ENCODE measurements at places on chromosomes 5 and 9.

DNA sequence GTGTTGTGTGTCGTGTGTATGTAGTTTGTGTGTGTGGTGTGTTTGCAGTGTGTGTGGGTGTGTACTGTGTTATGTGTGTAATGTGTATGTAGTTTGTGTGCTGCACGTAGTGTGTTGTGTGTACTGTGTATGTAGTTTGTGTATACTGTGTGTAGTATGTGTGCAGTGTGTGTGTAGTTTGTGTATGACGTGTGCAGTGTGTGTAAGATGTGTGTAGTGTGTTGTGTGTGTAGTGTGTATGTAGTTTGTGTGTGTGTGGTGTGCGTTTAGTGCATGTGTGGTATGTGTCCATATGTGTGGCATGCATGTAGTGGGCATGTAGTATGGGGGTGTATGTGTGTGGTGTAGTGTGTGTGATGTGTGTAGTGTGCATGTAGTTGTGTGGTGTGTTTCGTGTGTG, 39.6 kb downstream of the SYK start:
- DNase-seq, result no peak

DNA sequence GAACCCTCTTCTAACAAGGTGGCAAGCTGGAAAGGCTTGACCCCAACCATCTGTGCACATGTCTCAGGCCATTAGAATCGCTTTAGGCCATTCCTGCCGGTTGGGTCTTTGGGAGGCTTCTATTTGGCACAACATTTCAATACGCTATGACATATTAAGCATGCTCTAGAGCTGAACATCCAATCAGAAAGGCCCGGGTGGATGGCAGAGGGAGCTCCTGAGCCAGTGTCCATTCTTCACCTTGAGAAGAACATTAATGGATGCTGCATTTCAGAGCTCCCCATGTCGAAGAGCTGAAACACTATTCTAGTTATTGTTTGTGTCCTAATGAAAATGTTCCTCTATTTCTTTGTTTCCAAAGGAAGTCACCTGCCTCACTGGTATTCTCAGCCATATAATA, 12.8 kb downstream of the SPATA9 start:
- DNase-seq, result no peak

- DNase-seq, result no peak
These were observed 19.5 kb downstream of the C5orf52 start for GRCh38 chr5:157690690-157691433.

DNA sequence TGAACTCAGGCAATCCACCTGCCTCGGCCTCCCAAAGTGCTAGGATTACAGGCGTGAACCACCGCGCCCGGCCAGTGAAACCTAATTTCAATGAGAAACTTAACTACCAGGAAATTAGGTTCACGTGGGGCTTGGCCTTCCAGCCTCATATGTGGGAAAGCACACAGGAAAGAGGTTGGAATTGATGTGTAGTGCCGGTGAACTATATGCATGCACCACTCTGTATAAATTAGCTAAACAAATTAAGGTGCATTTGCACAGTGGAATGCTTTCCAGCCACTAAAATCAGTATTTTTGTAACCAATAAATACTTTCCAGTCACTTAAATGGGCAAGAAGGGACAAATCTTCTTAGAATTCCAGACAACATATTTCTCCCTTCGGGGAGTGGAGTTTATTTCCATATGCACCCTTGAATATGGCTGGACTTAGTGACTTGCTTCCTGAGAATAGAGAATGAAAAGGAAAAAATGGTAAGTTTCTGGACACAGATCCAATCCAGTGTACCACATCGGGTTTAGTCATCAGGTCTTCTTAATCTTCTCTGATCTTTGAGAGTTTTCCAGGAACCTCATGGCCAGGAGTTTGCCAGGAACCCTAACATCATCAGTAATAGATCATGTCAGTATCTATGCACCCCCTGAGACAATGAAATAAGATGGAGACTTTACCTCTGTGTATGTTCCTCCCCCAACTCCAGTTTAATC, 24.9 kb downstream of the ATOX1 start:
- DNase-seq, result no peak

GRCh38 chr5:164422400-164422799, 917.0 kb downstream of the MAT2B start:
- DNase-seq, result no peak

DNA sequence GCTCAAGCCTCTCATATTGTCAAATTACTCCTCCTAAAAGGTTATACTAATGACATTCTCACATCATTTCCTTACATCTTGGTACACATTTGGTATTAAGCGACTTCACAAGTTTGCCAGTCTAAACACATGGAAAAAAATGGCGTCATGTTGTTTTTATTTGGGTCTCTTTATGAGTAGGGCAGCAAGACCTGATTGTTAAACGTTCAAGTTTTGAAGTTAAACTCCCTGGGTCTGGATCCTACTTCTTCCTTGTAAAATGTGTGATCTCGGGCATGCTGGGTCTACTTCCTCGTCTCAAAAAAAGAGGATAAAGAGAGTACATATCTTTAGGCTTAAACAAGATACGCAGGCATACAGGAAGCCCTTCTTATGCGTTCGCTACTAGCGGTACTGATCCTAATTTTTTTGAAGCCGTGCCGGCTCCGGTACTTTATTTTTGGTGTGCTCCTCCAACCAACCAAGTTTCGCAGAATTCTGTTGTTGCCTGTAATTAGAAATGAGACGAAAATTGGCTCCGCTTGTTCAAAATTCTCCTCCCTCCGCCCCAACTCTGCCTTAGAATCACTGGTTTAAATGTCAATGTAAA, 596 bp upstream of the CDC37L1 start:
- DNase-seq, result no peak

GRCh38 chr5:124287813-124288212, 458.6 kb downstream of the ZNF608 start:
- no peak for DNase-seq

GRCh38 chr5:95350631-95351030, 40.5 kb upstream of the FAM81B start:
- no peak for DNase-seq

- no peak for DNase-seq
These were observed 35.2 kb downstream of the MARVELD2 start for GRCh38 chr5:69450116-69450515.

DNA sequence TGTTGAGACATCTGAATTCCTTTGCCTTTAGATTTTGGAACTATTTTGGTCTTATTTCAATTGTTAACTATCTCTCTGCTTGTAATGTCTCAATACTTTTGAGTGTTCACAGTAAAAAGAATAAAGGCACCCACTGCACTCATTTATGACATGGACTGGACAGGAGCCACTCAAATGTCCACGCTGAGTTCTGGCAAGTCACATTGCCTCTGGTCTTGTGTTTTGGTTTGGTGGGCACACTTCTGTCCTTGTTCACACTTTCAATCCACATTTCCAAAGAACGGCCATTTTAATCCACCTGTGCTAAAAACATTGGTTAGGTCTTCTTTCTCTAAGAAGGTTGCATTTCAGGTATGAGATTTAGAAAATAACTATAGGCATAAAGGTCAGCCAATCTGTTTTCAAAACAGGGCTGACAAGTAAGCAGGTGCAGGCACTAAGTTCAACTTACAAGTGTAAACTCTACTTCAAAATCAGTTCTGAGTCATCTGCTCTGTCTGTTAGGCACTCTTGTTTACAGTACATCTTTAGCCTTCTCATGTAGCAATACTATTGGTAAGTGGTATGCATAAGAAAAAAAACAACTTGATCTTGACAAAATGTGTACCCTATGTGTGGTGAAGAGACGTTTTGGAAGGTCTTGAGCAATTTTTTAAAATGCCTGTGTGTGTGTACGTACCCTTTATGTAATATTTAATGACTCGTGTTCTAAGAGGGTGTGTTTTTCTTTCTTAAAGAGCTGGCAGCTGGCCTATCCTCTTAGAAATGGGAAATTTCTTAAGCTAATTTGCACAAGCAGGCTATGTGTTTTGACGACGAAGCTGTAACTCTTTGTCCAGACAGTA, 31.5 kb upstream of the ZFAND5 start:
- DNase-seq, result no peak

DNA sequence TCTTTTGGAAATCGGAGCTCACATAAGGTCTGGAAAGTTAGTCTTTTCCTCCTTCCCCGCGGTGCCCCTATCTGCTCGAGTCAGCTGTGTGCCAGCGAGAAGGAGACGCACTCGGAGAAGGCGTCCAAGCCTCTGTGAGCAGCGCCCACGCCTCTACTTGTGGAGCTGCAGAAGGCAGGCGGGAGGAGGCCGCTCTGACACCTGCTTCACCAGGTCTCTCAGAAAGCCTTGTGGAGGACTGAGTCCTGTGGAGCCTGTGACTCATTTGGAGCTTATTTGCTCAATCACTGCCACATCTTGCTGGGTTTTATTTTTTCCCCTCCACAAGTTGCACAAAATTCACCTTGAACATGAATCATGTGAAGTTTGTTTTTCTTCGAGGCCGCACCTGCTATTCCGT, 117.5 kb downstream of the IRX2 start:
- DNase-seq, result no peak

DNA sequence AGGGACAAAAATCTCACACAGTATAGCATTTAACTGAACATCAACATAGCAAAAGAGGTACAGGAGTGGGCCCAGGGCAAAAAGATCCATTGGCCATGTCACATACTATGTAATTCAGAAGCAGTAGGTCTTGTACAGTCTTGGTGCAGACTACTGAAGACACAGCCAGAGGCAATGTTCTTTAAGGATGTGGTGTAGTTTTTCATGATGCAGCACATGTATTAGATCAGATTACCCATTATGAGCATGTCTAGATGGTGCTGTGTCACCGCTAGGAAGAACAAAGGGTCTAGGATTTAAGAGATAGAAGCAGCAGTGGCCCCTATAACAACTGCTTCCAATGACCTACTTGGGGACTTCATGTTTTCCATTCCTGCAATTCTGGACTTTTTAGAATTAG, 610.4 kb upstream of the MEF2C start:
- DNase-seq, result no peak

DNA sequence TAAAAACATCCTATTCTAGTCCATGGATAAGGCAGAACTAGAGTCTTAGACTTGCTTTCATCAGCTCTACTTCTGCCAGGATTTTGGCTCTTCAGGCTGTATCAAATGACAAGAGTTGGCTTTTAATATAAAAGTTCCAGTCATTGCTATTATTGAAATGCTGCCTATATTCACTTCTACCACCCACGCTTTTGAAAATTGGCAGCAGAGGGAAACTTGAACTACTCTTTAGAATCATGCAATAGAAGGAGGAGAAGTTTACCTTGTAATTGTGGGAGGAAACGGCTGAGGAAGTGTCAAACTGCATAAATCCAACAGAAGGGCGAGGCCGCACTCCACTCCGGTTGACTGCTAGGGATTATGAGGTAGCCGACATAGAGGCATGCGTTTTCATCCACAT, 122.6 kb upstream of the BASP1 start:
- no peak for DNase-seq

GRCh38 chr5:118211606-118212005, 776.7 kb downstream of the DTWD2 start:
- DNase-seq, result no peak

DNA sequence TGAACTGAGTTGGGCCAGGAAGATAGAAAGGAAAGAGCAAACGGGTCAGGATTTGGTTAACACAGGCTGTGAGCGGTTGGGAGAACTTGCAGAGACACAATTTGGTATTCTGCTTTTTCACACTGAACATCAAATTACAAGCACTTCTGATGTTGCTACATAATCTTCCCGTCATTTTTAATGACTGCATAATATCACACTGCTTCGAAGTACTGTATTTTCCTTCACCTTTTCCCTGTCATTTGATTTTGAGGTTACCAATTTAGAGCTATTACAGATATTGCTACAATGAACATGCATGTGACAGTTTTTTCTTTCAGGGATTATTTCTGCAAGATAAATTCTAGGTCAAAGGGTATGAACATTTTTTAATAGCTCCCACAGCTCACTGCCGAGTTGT, 71.4 kb upstream of the CPEB4 start:
- no peak for DNase-seq

DNA sequence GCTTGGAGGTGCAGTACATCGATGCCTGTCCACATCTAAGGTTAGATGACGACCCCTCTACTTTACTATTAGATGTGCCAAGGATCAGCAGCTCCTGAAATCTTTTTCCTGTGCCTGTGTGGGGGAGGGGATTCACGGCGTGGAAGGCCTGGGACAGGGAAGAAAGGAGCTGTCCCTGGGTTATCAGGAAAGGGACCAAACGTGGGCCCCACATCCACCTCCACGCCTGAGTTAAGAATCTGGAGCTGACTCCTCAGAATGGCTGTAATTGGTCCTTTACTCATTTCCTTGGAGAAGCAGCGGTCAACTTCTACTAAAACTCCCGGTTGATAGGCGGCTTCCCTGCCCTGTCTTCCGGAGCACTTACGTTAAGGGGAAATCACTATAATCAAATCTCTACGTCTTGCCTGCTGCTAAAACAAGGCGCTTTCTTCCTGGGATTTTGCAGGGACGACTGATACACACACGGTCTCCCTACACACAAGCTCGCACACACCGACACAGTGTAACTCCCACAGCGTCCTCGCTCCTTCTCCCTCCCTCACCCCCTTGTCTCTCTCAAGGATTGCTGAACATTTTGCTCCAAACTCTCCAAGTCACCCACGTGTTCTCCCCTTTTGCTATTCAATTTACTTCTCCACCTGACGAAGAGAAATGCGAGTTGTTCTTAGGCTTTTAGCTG, 1.4 kb downstream of the PDE4D start:
- no peak for DNase-seq

DNA sequence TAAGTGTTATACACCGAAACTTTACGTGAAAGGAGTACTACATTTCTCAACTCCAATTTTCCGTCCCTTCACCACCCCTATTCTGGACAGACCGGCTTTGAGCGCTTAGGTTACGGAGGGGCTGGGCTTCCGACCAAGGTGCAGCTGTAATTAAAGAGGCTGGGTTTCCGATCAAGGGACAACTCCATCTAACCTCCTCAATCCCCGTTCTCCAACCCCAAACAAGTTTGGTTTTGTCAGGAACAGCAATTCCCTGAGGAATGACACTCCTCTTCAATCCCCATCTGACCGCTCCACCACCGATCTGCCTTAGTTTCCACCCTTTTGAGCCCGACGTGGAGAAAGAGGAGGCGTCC, 577 bp downstream of the TUT7 start:
- DNase-seq, result peak; percentile 40

DNA sequence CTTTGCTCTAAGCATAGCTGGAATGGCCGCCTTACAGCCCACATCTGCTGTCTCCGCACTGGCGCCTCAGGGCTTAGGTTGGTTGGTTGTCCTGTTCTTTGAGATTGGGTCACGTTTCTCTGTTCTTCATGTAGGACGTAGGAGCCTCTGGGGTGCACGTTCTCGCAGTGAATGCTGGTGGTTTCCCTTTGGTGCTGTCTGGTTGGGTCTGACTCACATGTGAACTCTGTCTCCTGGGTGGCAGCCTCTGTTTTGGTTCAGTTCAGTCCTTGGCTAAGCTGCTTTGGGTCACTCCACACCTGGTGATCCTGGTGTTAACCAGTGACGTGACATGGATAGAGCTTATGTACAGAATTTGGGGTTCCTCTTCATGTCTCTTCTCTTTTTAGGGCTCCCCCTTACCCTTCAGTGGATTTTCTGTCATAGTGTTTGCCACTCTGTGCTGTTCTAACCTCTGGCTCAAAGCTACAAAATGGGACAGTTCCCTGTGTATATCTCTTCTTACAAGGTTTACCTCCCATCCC, 12.6 kb upstream of the LPCAT1 start:
- peak; percentile 70 for DNase-seq

Data from stimulated activated CD4-positive, alpha-beta T cell treated with anti-CD3 and anti-CD28 coated beads, Interleukin-2, amount 100 ng/mL, for 24 hours (primary cell).